ENCODE measurements at places on chromosomes 4 and X.

- DNase-seq = no peak
These were observed 254.5 kb downstream of the SPRY1 start for GRCh38 chr4:123651066-123651465.

- no peak for DNase-seq
These were observed 14.6 kb downstream of the PLP1 start for GRCh38 chrX:103791228-103791627.

GRCh38 chr4:20916106-20916505 lies 215.8 kb downstream of the PACRGL start:
- DNase-seq = peak; percentile 37

GRCh38 chrX:69504626-69505612 lies 793 bp downstream of the NALF2 start:
- DNase-seq = no peak

- no peak for DNase-seq
These were observed 251.4 kb upstream of the POF1B start for GRCh38 chrX:85630901-85631300.

DNA sequence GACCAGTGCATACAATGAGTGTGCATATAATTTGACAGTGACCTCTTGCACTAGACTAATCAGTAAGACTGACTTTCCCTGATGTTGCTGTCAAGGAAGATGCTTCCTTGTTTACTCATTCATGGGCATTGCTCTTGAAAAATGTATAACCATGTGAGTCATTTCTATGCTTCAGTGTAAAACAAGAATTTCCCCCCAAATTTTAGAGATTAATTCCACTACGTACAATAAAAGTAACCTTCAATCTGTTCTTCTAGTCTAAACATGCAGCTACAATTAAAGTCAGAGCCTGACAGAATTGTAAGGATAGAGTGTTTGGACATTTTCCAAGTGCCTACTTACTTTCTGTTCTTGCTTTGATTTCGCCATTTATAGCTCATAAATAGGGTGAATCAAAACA lies 935.7 kb downstream of the RAPGEF2 start:
- no peak for DNase-seq

DNA sequence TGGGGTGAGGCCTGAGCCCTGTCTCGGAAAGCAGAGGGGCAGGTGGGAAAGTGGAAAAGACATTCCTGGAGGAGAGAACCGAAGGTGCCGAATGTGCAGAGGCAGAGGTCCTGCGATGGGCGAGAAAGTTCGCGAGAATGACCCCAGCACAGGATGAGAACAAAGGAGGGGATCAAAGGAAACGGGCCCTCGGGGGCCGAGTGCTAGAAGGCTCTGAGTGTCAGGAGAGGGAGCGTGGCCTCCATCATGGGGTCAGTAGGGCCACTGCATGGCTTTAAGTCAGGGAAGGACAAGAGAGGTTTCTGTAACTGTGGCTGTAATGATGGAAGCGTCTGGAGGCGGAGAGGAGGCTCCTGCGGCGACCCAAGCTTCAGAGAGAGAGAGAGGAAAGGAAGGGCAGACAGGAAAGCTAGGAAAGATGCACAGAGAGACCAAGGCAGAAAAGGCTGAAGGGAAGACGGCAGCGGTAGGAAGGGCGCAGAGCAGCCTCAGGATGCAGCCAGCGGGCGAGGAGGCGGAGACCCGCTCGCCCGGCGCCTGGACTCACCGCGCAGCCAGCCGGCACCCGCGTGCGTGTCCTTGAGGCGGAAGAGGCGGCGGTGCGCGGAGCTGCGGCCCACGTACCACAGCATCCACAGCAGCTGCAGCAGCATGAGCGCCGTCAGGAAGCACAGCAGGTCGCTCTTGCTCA lies 669 bp downstream of the OTOP1 start:
- DNase-seq = peak; percentile 3

DNA sequence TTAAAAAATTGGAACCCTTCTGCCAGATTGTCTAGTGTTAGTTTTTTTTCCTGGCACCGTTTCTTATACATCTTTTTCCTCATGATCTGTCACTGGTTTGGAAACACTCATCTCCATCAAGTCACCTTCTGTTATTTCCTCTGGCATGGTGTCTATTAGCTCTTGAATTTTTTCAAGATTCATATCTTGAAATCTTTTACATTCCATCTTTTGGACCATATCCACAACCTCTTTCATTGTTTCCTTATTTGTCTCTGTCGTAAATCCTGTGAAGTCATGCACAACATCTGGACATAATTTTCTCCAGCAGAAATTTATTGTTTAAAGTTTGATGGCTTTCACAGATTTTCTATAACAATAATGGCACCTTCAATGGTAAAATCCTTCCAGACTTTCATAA lies 10.2 kb upstream of the TMEM185A start:
- DNase-seq = no peak

DNA sequence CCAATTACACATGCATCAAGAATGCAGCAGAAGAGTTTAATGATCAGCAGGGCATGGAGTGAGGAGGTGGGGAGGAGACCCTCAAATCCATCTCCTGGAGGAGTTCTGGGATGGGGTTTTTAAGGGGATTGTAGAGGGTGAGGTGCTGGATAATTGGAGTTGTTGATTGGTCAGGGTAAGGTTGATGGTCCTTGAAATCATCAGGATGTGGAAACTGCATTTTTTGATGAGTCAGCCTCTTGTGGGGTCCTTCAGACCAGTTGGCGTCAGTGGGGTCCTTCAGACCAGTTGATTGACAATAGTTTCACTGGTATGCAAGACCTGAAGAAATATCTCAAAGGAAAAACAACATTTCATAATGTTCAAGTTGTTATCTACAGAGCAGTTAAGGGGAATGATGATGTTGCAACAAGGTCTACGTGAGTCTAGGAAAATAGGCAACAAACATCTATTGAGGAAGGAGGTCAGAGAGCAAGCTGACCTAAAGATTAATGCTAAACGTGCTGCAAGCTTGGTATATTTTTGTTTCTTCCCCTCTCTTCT lies 88.3 kb downstream of the NRK start:
- no peak for DNase-seq

DNA sequence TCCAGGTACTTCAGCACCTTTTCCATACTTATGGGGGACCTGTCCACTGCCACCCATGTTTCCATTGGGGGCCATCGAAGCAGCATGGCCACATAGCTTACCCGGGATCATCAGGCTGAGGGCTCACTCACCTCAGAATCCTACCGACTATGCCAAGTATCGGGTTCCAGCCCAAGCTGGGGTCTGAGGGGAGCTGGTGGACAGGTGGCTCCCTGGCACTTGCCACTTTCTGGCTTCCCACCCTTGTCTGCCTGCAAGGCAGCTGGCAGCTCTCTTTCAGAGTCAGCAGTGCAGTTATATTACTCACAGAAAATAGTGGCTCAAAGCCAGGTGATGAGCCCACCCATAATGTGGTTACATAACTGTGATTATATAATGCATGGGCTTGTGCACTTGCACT lies 1153.8 kb downstream of the STIM2 start:
- DNase-seq = no peak

- no peak for DNase-seq
These were observed 3.4 kb downstream of the YTHDC1 start for GRCh38 chr4:68346461-68346860.

DNA sequence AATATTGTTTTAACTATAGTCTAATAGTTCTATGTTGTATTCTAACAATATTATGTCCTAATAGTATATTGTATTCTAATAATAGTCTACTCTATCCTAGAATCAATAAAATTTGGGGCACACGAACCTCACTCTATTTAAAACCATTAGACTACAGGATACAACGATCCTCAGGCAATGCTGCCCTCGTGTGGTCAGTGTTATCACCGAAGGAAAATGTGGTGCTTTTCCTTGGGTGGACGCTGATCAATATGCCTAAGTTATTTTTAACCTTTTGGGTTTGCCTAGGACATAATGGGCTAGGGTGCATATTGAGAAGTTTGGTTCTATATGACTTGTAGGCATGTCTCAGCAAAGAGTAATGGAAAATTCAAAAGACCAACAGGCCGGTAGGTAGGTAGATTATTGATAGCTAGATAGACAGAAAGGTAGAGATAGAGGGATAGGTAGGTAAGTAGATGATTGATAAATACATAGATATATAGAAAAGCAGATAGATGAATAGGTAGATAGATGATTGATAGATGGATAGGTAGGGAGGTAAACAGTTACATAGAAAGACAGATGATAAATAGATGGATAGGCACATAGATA lies 75.1 kb downstream of the PRKX start:
- no peak for DNase-seq

- DNase-seq = peak; percentile 32
These were observed 57.2 kb downstream of the IRF2 start for GRCh38 chr4:184416913-184417734.

All from T-helper 2 cell (primary cell).